Right renal cortex interstitium (tissue), 3 donors: ENCODE measurements at places on chromosomes 2 and 18. TPM values are rescaled to one million over a fixed set of nuclear protein-coding genes. Genes with fewer than 3 reads are reported as not detected.
A peak's percentile ranks its signal among the peaks of the same experiment; 100 is the strongest.

DNA sequence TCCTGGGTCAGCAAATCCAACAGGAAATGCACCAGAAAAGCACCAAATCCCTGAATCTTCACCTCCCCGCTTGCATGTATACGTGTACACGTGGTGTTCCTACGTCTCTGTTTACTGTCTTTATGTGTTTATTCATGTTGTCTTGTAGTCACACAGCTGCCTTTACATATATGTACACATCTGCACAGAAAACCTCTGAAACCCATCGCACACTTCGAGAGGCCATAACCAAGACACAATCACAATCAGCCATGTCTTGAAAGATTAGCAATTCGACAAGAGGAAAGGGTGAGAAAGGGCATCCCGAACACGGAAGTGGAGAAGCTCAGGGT, 98.1 kb downstream of the PLB1 start:
- no peak for DNase-seq

DNA sequence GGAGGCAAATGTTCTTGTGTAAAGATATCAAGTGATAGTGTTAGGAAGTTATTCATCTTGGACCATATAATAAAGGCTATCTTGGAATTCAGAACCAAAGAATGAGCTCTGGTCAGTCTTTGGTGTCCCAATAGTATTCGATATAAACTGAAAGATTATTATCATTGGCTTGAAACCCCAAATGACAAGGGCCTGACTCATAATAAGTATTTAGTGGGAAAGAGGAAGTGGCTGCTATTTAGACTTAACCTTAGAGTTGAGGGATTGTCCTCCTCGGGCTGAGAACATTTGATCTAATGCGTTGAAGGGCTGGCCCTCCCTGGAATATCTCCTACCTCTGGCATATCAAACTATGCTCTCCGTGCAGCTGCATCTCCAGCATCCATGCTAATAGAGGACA, 67.5 kb downstream of the CDH20 start:
- DNase-seq = no peak

Gene DHRS9
- 0.50 TPM for polyA plus RNA-seq

DNA sequence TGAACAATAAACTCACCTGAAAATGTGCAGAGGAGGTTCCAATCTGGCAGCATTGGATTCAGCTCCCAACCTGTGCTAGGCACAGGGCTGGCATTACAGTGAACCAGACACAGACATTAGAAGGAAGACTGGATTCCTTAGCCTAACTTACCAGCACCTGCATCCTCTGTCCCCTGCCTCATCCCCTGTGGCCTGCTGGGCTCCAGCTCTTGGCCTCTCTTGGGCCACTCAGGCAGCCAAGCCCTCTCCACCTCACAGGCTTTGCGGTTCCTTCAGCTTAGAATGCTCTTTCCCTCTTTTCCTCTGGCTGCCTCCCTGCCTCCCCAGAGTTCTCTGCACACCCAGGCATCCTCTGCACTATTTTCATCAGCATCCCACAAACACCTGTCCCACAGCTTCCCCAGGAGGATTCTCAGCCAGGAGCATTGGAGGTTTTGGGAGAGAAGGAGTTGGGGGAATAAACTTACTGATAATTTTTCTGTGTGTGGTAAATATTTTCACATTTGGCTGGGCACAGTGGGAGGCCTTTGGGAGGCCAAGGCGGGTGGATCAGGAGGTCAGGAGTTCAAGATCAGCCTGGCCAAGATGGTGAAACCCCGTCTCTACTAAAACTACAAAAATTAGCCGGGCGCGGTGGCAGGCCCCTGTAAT, 132.0 kb downstream of the INHBB start:
- no peak for DNase-seq

DNA sequence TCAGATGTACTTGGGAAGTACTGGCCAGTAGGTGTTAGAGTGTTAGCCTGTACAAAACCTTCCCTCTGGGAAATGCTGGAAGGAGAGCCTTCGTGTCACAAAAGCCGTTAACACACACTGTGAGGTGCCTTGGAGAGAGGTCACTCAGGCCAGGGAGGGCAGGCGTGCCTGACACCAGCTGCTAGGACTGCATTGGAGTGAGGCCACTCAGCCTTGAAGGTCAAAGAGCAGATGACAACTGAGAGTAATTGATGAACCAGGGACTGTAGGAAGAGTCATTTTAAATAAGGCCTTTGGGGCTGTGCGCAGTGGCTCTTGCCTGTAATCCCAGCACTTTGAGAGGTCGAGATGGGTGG, 45.4 kb downstream of the ASAP2 start:
- DNase-seq = no peak

DNA sequence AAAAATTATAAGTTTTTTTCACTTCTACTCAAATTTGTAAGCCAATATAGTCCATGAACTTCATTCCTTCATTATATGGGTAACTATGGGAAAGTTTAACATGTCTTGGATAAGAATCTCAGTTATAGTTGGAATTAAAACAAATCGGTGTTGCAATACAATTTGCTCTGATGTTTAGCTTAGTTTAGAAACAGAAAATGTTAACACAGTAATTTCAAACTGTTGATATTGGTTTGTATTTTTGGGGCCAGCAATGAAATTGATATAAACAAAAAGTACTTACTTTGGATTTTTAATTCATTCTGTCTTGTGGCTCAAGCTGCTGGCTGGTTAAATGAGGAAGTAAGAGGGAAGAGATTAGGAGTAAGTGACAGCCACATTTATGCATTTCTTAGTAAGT, 368.5 kb upstream of the NT5C1B start:
- DNase-seq = no peak

- no peak for DNase-seq
Measured at GRCh38 chr2:2868085-2868484, 509.5 kb downstream of the EIPR1 start.

- DNase-seq = no peak
Measured at GRCh38 chr2:197293252-197294007, 17.1 kb downstream of the ANKRD44 start.

GRCh38 chr2:2649109-2650072, 318.3 kb upstream of the MYT1L start:
- no peak for DNase-seq

Gene SCG2
- polyA plus RNA-seq = 0.44 TPM

- DNase-seq = no peak
Measured at GRCh38 chr2:64362562-64363026, 91.4 kb upstream of the LGALSL start.

DNA sequence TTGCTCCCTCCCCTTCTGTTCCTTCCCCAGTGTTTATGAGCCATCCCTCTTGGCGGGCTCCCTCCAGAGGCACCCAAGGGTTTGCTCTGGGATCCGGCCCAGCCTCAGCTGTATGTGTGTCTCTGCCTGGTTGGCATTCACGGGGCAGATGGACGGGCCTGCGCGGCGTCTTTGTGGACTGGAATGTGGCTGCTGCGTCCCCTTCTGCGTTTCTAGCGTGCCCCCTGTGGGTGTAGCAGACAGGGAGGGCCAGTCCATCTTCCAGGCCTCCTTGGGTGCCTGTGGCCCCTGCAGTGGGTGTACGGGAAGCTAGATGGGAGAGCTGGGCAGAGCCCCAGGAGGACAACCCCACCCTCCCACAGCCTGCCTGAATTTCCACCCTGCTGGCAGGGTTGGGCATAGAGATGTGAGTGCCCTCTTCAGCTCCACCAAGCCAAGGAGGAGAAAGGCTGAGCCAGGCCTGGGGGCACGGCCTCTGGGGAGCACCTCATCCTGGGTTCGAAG, 15.7 kb downstream of the GPC1 start:
- DNase-seq = no peak

- no peak for DNase-seq
Measured at GRCh38 chr2:204110338-204110741, 173.8 kb downstream of the ICOS start.

Gene TUBB8B
- polyA plus RNA-seq = 0.64 TPM

DNA sequence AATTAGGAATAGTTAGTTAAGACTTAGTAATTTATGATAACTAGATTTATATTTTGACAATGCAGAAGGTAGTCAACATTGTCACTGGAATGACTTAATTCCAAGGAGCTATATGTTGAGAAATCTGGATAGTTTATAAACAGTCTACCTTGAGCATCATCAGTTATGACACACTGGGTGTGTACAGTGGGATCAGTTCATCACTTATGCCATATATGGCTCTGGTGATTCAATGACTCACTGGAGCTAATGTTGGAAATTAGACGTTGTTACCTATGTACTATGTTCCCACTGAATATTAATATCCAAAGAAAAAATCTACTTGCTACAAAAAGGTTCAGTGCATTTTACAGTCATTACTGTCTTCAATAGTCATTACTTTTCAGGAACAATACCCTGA, 34.0 kb upstream of the ITPRID2 start:
- no peak for DNase-seq

GRCh38 chr2:47086054-47086471, 69.0 kb downstream of the STPG4 start:
- no peak for DNase-seq

Gene EIF4E2
- 106 TPM for polyA plus RNA-seq

DNA sequence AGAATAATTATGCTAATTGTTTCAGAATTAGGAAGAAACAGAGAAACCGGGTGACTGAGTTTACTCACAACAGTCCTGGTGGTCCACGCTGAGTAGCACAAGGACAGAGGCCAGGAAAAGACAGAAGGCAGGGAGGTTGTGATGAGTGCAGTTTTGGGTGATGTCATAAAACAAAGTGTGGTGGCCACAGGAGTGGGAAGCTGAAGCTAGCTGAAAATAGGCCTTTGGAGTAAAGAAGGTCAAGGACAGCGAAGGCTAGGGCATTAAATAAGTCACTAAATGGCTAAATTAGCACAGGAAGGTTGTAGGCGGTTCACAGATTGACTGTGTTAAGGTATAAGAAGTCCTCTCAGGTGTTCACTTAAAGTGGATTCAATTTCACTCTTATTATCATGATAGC, 120.9 kb upstream of the TTN start:
- no peak for DNase-seq

- no peak for DNase-seq
Measured at GRCh38 chr2:72340665-72341064, 193.0 kb upstream of the CYP26B1 start.

GRCh38 chr2:136251197-136251884, 133.4 kb upstream of the CXCR4 start:
- DNase-seq = no peak

DNA sequence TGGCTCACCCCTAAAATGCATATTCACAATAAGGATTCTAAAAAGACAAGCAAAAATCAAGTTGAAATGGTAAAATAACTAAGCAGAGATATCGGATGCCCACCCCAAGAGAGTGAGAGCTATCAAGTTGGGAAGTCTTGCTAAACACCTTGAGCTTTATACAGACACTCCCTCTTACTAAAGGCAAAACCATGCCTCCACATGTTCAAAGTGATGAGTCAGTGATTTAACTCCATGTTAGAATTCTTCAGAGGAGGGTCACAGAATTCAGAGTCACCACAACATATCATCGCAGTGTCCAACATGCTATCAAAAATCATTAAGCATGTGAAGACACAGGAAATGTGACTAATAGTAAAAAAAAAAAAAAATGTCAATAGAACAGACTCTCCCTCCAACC, 20.6 kb upstream of the ST8SIA3 start:
- no peak for DNase-seq

GRCh38 chr2:3651691-3652648, 6.0 kb upstream of the ALLC start:
- DNase-seq = peak; percentile 52

GRCh38 chr2:1541819-1542475, 128.7 kb downstream of the TPO start:
- no peak for DNase-seq

GRCh38 chr2:101340141-101340551, 31.6 kb upstream of the RNF149 start:
- no peak for DNase-seq

Gene RND3
- 55.3 TPM for polyA plus RNA-seq

Gene NAT8
- polyA plus RNA-seq = 23.9 TPM

Gene FSHR
- polyA plus RNA-seq = not detected

- no peak for DNase-seq
Measured at GRCh38 chr2:11156396-11157075, 1.3 kb downstream of the SLC66A3 start.

Gene MTA3
- polyA plus RNA-seq = 69.0 TPM

DNA sequence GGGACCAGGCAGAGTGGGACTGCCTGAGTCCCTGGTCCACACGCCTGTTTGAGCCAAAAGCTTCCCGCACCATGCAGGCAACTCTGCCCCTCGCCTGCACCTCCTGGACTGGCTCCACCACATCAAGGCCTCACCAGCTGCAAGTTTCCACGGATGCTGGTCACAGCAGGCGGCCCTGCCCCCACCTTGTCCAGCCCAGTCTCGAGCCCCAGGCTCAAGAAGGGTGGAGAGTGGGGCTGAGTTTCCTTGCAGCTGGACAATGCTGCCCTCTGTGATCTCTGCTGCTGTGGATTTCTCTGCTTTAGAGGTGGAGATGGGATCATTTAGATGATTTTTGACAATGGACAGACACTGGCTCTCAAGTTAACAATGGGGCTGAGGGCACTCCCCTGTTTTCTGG, 74.9 kb downstream of the MTCL1 start:
- no peak for DNase-seq

DNA sequence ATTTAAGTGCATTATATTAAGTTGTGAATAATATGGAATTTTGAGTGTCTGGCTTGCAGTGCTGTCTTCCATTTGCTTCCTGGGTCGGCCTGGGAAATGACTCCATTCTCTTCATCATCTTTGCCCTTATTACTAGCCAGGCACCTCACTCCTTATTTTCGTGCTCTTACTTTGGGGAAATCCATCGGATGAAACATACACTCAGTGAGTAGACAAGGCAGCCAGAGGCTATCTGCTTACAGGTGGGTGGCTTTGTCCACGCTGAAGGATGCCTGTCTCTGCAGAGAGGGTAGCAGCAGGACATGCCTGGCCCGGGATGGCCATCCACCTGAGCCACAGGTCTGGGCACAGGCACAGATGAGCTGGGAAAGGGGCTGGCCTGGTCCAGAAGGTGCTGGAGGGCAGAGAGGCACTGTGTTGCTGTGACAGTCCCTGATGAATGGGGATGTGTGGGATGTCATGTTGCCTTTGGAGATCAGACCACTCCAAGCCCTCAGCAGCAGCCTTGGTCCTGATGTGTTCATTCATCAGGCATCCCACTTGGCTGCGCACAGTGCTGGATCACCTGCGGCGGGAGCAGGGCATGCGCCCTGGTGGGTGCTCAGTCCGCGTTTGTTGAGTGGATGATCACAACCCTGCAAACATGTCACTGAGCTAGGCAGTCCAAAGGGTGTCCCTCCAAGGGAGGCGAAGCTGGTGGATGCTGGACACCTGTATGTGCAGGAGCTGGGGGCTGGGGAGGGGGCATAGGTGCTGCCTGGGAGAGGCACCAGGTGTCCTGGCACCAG, 236.0 kb downstream of the LDLRAD4 start:
- DNase-seq = no peak

- DNase-seq = no peak
Measured at GRCh38 chr2:195595825-195596224, 61.2 kb upstream of the SLC39A10 start.

DNA sequence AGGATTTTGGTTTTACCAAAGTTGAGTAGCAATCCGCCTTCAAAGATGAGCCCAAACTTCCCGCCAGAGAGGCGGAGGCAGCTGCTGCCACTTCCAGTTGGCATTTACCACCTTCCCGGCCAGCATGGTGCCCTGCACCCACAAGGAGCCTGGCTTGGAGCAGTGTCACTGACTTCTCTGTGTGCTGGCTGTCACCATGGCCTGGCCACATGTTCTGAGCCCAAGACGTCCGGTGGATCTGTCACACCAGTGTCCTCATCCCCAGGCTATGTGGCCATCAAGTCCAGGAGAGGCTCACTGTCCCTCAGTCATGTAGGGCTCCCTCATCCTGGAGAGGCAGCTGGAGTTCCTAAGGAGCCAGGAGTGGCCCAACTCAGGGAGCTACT, 100.6 kb downstream of the ACKR3 start:
- no peak for DNase-seq
